ENCODE measurements at places on chromosomes 16 and 17.

- no peak for DNase-seq
Observed at GRCh38 chr17:60579090-60579489, 20.9 kb upstream of the PPM1D start.

- DNase-seq = no peak
Observed at GRCh38 chr17:1498233-1498632, 5.7 kb upstream of the MYO1C start.

DNA sequence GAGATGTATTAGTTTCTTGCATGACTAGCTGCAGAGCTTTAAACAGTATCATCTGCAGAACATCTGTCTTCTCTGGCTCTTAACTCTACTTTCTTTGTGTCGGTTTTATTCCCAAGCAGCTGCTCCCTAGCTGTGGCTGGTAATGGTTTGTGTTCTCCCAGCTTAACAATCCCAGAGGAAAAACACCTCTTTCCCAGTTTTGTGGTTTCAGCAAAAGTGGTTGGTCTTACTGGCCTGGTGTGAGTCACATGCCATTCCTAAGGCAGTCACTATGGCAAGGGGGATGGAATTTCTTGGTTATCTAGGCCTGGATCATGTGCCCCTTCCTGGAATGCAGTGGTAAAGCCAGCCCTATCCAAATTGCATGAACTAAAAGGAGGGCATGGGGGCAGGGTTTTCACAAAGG, 27.5 kb downstream of the OMG start:
- no peak for DNase-seq

DNA sequence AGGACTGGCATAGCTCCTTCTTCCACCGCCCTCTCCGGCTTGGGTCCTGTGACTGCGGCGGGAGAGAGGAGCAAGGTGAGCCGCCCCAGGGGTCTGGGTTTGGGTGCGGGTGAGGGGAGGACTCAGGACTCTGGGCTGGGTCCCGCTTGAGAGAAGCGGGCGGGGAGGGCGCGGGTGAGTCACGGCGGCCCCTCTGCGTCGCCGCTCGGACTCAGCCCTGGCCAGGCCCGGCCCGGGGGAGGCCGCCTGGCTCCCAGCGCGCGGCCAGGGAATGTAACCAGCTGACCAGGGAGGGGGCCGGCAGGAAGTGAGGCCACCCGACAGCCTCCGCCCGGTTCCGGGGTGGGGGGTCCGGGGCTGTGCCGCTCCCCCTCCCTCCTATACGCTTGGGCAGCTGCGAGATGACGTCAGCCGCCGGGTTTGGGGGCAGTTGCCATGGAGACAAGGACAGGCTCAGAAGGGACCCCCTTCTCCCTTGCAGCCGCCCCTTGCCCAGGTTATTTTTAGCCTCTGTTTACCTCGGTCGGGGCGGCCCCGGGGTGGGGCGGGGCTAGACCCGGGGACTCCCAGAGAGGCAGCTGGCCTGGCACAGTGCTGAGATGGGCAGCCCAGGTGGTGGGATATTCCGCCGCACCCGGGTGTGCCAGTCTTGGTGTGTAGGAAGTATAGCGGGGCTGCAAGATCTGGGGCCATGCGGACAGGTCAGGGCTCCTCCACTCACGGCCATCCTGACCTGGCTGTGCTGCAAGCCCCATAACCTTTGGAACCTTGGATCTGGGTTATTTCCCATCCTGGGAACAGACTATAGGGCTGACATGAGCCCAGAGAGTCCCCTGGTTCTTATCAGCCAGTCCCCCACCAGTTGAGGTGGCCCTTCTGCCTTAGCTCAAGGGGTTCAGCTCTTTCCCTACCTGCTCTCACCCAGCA, 1.6 kb downstream of the RIPOR1 start:
- no peak for DNase-seq

- peak; percentile 95 for DNase-seq
Observed at GRCh38 chr17:39794249-39794970, 56.7 kb downstream of the GRB7 start.

GRCh38 chr17:26774291-26775218, 519.4 kb upstream of the WSB1 start:
- DNase-seq = no peak

DNA sequence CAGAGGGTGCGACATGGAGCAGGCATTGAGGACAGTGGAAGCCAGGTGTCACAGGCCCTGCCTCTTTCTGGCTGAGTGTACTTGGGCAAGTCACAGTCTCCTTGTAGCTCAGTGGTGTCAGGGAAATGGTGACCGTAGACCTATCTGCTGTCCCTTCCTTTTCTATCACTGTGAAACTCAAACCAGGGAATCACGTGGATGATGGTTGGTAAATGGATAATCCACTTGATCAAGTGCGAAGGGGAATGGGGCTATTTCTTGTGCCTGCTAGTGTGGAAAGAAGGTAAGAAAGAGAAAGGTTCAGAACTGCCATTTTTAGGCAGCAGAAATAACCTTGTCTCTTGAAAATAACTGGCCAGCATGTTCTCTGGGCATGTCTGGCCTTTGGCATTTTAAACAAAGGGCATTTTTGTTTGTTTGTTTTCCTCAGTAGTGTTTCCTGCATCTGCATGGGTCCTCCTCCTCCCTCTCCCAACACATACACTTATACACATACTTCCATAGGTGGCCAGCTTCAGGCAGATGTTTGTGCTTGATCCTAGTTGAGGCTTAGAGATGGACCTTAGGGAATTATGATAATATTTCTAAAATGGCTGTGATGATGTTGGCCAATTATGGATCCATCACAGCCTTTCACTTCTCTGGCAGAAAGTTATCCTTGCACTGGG, 7.1 kb downstream of the TBX4 start:
- no peak for DNase-seq

- no peak for DNase-seq
Observed at GRCh38 chr16:89354325-89354724, 136.0 kb downstream of the ANKRD11 start.

GRCh38 chr17:42675965-42676423, 800 bp downstream of the PLEKHH3 start:
- no peak for DNase-seq

DNA sequence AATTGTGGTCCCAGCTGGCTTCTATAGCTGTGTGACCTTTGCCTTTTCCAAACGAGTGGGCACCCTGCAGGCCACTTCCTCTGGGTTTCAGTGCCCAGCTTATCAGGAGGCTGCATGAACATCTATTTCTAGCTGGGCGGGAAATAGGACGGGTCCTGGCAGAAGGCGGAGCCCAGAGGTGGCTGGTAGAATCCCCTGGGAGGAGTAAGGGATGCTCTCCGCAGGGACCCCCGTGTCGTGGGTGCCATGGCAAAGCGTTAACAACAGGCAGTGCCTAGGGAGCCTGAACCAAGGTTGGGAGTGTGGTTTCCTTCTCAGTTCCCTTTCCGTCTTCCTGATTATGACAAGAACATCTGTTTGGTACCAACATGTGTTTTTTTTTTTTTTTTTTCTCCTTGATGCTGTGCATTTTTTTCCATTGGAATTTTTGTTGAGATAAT, 58.2 kb downstream of the PLCG2 start:
- DNase-seq = no peak

GRCh38 chr17:39194089-39194984, 3.1 kb downstream of the CACNB1 start:
- no peak for DNase-seq

- no peak for DNase-seq
Observed at GRCh38 chr17:74442670-74443515, 11.0 kb downstream of the GPRC5C start.

DNA sequence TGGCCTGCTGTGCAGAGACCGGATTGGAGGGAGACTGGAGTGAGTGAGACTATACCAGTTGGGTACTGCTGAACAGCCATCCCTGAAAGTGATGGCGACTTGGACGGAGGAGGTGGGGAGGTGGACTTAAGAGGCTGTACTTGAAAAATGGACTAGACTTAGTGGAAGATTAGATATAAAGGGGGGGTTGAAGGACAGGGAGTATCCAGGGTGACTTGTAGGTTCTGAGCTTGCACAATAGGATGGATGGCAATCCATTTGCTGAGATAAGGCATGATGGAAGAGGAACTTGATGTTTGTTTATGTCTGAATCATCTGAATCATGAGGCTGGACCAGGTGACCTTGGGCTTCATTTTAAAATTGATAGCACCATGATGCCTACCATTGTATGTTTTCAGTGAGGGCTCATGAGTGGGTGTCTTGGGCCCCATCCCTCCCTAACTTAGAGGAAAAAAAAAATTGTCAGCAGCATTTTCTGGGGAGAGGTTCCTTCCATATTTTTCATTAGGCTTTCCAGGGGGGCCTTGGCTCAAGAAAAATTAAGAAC, 41.2 kb downstream of the PRKCA start:
- no peak for DNase-seq

DNA sequence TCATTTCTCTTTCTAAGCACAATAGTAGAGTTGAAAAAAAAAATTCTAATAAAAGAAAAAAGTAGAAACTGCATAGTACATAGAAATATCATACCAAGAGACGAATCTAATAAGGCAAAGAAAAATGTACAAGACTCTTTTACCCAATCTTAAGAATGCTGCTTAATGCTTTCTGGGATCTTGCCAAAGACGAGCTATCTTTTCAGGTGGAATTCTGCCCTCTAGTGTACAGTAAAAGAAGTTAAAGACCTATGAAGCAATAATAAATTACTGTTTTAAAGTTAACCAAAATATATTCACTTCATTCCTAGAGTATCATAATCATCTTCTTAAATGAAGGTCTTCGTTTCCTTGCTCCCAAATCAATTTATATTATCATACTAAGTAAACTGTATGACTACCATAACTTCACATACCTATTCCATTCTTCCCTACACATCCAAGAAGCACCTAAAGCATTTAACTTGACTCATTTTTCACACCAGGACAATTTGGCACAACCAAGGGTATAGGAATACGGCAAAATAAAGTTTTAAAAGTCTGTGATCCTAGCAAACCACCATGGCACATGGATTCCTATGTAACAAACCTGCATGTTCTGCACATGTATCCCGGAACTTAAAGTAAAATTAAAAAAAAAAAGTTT, 47.7 kb downstream of the CFDP1 start:
- peak; percentile 33 for DNase-seq

DNA sequence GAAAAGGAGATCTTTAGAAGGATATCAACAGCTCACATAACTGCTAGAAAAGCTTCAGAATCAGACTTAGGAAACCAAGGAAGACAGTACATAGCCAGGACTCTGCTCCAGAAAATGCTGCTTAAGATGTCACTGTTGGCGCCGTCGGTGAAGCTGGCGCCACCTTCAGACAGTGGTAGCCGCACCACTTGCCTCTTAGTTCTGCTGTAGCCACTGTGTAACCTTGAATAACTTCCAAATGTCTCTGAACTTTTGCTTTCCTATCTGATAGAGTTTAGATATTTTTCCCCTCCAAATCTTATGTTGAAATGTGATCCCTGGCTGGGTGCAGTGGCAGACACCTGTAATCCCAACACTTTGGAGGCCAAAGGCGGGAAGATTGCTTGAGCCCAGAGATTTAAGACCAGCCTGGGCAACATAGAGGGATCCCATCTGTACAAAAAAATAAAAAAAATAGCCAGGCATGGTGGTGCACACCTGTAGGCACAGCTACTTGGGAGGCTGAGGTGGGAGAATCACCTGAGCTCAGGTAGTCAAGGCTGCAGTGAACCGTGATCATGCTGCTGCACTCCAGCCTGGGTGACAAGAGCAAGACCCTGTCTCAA, 6.3 kb upstream of the USP31 start:
- DNase-seq = no peak

DNA sequence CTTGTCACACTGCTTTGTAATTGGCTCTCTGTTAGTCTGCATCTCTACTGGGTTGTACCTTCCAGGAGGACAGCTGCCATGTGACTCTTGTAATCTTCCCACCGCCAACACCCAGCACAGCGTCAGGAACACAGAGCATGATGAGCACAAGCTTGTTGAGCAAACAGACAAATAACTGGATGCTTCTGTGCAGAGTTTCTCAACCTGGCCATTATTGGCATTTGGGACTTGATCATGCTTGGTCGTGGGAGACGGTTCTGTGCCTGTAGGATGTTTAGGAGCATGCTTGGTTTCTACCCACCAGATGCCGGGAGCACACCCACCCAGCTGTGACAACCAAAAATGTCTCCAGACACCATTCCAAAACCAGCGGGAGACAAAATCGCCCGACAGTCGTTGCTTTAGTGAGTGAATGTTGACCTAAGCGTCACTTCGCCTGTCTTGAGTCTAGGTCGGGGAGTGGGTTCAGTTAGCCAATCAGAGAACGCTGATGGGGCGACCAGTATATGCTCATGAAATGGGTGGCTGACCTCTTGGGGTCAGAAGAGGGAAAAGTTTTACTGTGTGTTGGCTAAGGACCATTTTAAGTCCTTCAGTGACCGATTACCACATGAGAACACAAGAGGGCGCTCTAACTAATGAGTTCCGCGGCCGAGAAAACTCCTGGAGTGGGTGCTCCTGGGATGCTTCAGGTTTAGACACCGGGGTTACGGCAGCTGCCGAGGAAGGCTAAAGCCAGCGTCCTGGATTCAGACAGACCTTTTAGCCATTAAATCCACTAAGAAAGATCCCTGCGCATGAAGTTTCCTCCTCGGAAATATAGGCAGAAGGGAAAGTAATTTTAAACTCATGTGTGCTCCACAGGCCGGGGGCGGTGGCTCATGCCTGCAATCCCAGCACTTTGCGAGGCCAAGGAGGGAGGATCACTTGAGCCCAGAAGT, 57.8 kb upstream of the TEX2 start:
- no peak for DNase-seq

DNA sequence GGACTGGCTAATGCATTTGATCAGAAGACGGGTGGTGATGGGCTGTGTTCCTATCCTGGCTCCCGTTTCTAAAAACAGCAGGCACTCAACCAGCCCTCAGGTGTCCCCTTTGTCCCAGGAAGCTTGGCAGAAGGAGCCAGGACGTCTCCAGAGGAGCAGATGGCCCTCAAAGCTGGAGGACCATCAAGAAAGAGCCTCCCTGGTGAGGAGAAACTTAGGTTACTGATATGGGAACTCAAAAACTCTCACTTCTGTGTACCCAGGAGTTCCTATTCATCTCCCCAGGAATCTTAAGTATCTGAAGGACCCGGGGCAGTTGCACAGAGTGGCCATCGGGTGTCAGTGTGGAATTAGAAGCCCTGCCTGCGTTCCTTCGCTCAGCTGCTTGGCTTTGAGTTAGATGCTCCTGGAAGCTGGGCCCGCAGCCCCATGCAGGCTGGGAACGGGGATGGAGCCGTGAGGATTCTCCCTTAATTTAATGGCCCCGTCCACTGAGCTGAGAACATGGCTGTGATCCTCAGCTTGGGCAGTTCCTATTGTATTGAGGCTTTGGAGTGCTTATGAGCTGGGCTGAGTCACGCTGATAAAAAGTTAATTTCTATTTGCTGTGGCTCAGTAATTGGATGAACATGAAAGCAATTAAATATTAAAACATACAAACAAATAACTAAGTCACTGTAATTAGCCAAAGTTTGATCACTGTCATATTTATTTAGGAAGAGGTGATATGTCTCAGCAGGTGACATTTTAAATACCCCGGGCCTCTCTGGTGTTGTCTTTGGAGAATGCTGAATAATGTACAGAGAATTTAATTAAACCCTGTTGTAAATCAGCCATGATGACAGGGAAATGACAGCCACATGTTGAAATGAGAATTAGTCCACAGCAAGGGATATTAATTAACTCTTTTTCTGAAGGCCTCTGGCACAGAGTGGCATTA, 402.1 kb downstream of the SEC14L1 start:
- DNase-seq = peak; percentile 5

- DNase-seq = peak; percentile 79
Observed at GRCh38 chr16:30185683-30186421, 2.5 kb downstream of the CORO1A start.

- DNase-seq = peak; percentile 87
Observed at GRCh38 chr17:78337244-78338109, 22.4 kb downstream of the SOCS3 start.

All from GM12878 (cell line).